ENCODE measurements at places on chromosomes 12 and 14.

DNA sequence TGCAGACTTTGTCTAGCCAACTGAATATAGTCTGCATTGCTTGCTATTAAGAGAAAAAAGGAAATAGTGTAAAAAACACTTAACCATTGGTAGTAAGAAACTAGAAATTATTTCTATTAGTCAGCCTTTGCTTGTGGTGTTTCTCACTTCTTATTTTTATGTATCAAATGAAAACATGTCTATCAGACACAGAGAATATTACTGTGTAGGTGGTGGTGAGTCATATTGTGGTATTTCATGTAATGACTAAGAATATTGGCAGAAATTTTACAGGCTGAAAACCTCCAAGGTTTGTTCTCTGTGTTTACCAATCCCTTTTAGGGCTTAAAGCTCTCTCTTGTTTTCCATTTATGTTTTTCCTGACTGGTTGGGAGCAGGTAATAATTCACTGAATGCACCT is 87.2 kb downstream of the DAAM1 start:
- H3K4me1 ChIP-seq, result peaks cover 23% of the 10 kb centered on the region
- peak; percentile 94 for ATAC-seq
- H3K27ac ChIP-seq, result peak overlapping the region; percentile 60
- H3K27me3 ChIP-seq, result no peaks in the 10 kb centered on the region

DNA sequence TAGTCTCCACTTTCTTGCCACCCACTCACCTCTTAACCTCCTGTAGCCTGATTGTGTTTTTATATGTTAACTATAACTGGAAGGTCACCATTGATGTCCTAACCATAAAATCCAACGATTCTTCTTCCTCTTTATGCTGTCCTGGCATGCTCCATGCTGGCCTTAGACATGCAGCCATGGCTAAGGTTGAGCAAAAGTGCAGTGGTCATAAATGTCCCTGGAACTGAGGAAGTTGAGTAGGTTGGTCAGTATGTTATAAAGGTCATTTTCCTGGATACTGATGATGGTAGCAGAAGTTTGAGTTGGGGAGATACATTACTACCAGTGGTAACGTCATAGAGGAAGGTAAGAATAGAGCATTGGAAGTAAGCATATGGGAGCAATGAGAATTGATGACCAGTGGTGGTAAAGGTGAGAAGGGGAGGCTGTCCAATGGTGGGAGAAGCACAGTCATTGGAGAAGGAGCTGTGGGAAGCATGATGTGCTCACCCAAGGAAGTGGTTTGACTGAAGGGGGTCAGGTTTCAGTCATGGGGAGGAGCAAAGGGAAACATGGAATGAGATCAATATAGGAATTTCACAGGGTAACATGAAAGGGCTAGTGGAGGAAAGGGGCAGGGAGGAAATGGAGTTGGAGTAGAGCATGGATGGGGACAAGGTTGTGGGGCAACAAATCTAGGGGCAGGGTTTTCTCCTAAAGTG is 240.8 kb downstream of the DACT1 start:
- H3K4me1 ChIP-seq, result no peaks in the 10 kb centered on the region
- H3K27me3 ChIP-seq, result no peaks in the 10 kb centered on the region
- ATAC-seq, result no peak
- no peaks in the 10 kb centered on the region for H3K36me3 ChIP-seq

- peak; percentile 96 for ATAC-seq
- peaks cover 39% of the 10 kb centered on the region for H3K4me1 ChIP-seq
- no peaks in the 10 kb centered on the region for H3K27me3 ChIP-seq
- H3K36me3 ChIP-seq, result no peaks in the 10 kb centered on the region
These were observed 391.2 kb downstream of the RAD51B start for GRCh38 chr14:68210729-68211299.

DNA sequence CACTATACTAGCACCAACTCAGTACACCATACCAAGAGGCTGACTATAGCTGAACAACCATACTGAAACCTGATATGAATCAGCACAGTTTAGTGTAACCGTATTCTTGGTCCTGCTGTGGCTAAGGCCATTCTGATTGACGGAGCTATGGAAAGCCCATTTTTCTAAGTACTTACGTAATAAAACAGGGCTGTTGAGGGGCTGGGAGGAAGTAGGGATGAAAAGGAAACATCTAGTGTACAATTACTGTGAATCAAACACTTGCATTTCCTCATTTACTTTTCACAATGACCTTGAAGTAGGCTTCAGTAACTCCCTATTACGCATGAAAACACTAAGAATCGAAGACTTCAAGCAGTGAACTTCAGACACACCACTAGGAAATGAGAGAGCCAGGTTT is 198.2 kb downstream of the BTG1 start:
- no peaks in the 10 kb centered on the region for H3K27me3 ChIP-seq
- H3K36me3 ChIP-seq, result no peaks in the 10 kb centered on the region
- peak; percentile 92 for ATAC-seq
- no peak overlapping the region for H3K4me3 ChIP-seq
- peak overlapping the region; percentile 60 for H3K27ac ChIP-seq
- peaks cover 15% of the 10 kb centered on the region for H3K4me1 ChIP-seq

DNA sequence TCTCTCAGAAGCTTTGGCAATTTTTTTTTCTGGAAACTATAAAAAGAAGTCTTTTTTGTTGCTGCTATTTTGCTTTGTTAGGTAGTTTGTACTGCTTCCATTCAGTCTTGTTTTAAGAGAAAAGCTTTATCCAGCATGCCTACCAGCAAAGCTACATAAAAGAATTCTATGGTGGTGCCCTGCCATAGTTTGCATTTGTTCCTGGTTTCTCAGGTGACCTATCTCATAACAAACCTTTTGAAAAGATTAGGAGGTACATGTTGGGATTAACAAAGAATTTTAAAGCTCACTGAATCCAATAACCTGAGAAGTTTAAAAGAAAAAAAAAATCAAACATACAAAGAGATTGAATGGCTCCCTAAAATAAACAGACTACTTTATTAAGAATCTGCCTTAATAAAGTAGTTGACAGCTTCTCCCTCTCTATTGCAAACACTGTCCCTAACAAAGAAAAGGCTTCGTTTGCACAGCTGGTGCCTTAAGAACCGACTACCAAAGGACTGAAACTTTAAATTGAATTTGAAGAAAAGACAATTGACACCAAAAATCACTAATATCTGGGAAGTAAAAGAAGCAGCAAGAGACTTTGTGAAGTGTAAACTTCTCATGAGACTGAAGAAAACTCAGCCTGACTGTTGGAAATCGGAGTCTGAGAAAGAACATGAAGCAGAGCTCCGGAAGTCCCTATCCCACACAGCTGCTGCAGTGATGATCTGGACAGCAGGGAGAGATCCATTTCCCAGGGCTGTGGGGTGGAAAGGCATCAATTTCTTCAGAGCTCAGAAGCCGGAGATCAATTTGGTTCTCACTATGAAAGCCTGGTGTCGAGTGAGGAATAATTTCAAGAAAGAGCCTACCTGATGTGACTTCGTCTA is 102.7 kb upstream of the PLEKHA5 start:
- no peaks in the 10 kb centered on the region for H3K36me3 ChIP-seq
- no peaks in the 10 kb centered on the region for H3K27me3 ChIP-seq
- no peaks in the 10 kb centered on the region for H3K4me1 ChIP-seq
- no peak overlapping the region for H3K27ac ChIP-seq
- no peak overlapping the region for H3K4me3 ChIP-seq

- no peak for ATAC-seq
- no peak overlapping the region for H3K4me3 ChIP-seq
- no peaks in the 10 kb centered on the region for H3K4me1 ChIP-seq
These were observed 17.8 kb downstream of the SLC38A2 start for GRCh38 chr12:46354802-46355199.

DNA sequence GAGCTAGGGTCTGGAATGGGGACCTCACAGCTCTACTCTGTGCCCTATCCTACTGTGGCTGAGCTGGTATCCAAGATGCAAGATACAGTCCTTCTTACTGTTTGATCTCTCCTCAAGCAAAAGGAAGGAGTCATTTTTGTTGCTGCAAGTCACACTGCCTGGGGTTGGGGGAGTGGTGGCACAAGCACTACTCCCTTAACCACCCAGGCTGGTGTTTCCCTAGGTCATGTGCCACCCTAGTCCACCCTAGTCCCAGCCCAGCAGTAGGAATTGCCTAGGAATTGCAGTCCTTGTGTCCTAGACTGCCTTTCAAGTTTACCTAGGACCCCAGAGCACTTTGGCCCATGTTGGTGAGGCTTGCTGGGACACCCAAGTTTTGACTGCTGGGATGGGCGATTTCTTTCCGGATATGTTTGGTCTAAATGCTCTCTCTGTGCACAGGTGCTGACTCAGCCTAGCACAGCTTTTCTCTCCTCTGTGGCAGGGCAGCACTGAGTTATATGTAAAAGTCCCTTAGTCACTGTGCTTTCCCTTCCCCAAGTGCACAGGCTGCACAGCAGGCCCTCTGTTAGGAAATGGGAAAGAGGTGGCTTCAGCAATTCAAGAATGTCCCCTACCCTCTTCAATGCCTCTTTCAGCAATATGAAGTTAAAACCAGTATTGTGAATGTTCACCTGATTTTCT is 54.9 kb downstream of the SLC6A15 start:
- no peaks in the 10 kb centered on the region for H3K27me3 ChIP-seq
- no peak for ATAC-seq
- no peak overlapping the region for H3K4me3 ChIP-seq
- H3K36me3 ChIP-seq, result no peaks in the 10 kb centered on the region

- H3K27me3 ChIP-seq, result no peaks in the 10 kb centered on the region
- H3K4me1 ChIP-seq, result peaks cover 14% of the 10 kb centered on the region
- no peaks in the 10 kb centered on the region for H3K36me3 ChIP-seq
- ATAC-seq, result no peak
- no peak overlapping the region for H3K27ac ChIP-seq
- H3K4me3 ChIP-seq, result no peak overlapping the region
These were observed 52.1 kb downstream of the PSMA6 start for GRCh38 chr14:35344107-35344807.
